Kasumi-1 (cell line): ENCODE measurements at places on chromosomes 3 and 15.

DNA sequence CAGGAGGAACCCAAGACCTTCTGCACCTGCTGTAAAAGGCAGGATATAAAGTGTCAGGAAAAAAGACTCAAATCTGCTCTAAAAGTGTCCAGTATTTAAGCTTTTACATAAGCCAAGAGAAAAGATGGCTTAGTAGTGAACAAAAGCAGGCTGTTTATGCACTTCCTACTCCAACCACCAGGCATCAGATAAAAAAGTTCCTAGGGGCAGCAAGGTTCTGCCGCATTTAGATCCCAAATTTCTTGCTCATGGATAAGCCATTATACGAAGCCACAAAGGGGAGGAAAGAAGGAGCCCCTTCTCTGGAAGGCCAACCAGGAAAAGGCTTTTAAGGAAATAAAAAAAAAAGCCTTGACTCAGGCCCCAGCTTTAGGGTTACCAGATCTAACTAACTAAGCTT is 10.6 kb upstream of the SLC9C1 start:
- DNase-seq, result no peak

GRCh38 chr15:85625166-85625830 is 169.4 kb downstream of the KLHL25 start:
- DNase-seq, result no peak

GRCh38 chr3:111073218-111073617 is 1.6 kb downstream of the NECTIN3 start:
- no peak for DNase-seq

GRCh38 chr3:55942868-55943267 is 455.8 kb upstream of the WNT5A start:
- no peak for DNase-seq

- DNase-seq, result no peak
Observed at GRCh38 chr3:53806182-53807116, 39.8 kb downstream of the CHDH start.

GRCh38 chr15:71328453-71328852 is 213.2 kb downstream of the THSD4 start:
- no peak for DNase-seq

DNA sequence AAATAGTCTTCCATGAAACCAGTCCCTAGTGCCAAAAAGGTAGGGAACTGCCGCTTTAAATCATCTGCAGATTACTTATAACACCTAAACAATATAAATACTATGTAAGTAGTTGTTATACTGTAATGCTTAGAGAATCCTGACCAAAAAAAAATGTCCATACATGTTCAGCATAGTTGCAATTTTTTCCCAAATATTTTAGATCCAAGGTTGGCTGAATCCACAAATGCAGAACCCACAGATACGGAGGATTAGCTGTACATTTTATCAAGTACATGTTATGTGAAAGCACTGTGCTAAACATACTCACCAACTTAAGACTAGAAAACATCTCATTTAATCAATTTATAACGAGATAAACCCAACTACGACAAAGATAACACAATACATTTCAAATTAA is 9.3 kb downstream of the MSL2 start:
- DNase-seq, result no peak

DNA sequence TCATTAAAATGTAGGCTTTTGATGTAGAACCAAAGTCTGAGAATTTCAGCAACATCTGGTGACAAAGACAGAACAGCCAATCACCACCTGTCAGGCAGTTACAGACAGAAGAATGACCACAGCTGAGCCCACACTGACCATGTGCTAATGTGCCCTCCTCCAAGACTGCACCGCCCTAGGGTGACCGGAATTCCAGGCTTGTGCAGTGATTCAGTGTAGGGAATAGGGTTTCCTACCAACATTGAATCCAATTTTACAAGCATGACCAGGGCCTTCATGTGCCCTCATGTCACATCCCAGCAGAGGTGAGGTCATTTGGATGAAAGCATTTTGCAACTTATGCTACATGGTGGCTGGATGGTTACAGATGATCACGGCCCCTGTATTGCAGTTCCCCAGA is 412.5 kb downstream of the SOX2 start:
- no peak for DNase-seq

DNA sequence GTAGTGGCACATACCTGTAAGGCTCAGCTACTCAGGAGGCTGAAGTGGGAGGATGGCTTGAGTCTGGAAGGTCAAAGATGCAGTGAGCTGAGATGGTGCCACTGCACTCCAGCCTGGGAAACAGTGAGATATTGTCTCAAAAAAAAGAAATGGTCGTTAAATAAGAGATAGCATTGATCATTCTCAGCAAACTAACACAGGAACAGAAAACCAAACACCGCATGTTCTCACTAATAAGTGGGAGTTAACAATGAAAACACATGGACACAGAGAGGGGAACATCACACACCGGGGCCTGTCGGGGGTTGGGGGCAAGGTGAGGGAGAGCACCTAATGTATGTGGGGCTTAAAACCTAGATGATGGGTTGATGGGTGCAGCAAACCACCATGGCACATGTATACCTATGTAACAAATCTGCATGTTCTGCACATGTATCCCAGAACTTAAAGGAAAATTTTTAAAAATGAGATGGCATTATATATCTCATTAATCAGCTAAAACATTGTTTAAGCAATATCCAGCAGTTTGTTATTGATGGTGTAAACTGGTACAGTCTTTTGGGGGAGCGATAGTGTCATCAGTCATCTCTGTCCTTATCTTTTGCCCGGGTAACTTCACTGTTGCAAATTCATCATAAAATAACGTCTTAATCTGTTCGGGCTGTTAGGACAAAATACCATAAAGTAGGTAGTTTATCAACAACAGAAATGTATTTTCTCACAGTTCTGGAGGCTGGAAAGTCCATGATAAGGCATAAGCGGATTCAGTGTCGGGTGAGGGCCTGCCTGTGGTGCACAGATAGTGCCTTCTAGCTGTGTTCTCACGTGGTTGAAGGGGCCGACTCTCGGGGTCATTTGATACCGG is 1.7 kb upstream of the MAN2A2 start:
- DNase-seq, result peak; percentile 40

GRCh38 chr3:127193341-127193740 is 410 bp downstream of the PRR23E start:
- DNase-seq, result no peak

GRCh38 chr3:49641921-49642707 is 32.0 kb upstream of the APEH start:
- no peak for DNase-seq

DNA sequence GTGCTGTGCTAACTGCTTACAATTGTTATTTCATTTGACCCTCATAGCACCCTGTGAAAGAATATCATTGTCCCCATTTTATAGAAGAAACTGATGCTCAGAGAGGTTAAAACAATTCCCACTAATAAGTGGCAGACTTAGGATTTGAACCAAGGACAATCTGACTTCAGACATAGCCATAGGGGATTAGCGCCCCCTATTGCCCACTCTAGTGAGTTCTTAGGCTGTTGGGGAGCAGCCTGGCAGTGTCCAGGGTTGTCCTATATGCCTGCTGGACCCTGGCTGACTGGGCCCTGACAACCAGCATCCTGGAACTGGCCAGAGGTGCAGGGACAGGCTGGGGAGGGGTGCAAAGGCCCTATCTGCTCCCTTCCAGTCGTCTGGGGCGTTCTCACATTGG is 15.4 kb downstream of the DPH3 start:
- peak; percentile 24 for DNase-seq

- peak; percentile 79 for DNase-seq
Observed at GRCh38 chr15:70466895-70467529, 296.3 kb downstream of the UACA start.

GRCh38 chr15:49239105-49239504 is 69.1 kb downstream of the GALK2 start:
- DNase-seq, result no peak

DNA sequence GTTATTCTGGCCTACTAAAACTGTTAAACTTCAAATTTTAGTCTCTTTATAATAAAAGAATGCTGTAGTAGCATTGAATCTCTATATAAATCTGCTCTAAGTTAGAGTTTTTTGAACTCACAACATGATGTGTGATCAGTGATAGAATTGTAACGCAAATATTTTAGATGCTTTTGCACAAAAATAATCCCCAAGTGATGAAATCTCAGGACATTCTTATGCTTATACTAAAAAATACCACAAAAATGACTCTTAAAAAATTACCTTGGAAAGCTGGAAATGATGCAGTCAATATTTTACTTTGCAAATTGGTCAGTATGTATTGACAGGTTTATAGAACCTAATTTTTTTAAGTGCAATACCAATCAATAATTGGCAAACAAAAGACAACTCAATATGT is 375.3 kb downstream of the TBC1D5 start:
- DNase-seq, result no peak

- no peak for DNase-seq
Observed at GRCh38 chr15:36358523-36358922, 220.9 kb upstream of the CDIN1 start.

DNA sequence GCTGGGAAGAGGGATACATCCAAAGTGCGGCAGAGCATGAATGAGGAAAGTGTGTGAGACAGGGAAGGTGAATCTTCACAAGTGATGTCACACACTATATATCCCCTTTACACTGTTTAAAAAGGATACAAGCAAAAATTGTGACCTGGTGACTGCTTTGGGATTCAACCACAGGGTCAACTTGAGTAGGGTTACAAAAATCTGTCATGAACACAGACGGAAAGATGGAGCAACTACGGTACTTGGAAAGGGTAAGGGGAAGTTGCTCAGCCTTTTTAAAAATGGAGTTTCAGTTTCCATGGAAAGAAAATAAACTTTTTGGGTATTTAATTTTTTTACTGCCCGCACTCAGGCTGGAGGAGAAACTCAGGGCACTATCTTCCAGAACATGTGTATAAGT is 60.3 kb downstream of the B3GNT5 start:
- DNase-seq, result no peak

DNA sequence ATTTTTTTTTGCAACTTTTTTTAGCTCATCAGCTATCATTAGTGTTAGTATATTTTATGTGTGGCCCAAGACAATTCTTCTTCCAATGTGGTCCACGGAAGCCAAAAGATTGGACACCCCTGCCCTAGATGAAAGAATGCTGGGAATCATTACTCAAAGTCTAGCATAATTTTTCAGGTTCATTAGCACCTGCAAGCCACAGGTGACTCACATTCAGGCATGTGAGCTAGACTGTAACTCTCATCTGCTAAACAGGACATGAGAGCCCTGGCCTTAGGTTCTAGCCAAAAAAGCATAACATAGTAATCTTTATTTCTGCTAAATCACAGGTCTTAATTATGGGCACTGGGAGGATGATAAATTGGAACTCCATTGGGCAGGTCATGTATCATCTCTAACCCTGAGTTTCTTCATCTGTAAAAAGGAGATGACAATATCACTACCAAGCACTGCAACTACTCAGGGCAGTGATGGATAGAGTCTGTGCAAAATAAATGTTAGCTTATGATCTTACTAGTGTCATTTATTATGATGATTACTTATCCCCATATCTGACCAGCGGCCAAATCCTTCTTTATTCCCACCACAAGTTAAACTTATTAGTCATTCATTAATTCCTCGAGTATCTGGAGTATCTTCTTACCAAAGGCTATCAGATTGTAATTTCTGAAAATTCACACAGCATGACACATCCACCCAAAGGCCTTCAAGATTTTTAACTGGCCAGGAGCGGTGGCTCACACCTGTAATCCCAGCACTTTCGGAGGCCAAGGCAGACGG is 125.0 kb downstream of the PLD1 start:
- no peak for DNase-seq

GRCh38 chr15:39269821-39270220 is 311.1 kb upstream of the THBS1 start:
- no peak for DNase-seq

GRCh38 chr15:47736143-47736786 is 19.0 kb downstream of the SEMA6D start:
- DNase-seq, result no peak

GRCh38 chr3:181457190-181457589 is 254.5 kb upstream of the SOX2 start:
- DNase-seq, result no peak

DNA sequence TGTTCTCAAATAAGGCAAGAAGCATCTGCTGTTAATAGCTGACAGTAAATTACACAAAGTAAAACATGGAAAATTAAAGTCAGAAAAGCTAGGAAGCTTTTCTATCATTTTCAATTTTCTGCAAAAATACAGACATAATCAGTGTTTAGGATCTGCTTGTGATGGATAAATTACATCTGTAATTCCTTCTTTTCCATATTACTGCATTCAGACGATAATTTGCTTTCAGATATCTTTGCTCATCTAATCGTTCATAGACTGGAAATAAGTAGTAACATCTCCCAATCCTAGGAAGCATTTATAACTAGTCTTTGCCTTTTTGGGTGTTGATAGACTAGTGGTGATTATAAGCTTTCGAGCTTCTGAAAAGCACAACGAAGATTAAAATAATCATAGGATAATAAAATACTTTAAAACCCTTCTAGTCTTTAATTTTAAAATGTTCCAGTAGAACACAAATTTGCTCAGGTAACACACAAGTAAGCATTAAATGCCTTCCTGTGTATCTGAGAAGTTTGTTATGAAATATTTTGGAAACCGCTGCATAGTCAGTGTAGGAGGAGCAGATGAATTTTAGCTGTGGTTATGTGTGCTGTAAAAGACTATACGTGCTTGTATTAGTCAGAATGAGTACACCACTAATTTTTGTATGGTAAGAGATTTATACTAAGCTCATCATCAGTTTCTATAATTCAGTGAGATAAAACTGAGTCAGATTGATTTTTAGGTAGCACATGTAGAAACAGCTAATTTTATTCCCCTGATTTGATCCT is 41.0 kb downstream of the MBNL1 start:
- DNase-seq, result no peak

GRCh38 chr15:44033894-44034293 is 161.2 kb downstream of the FRMD5 start:
- no peak for DNase-seq

DNA sequence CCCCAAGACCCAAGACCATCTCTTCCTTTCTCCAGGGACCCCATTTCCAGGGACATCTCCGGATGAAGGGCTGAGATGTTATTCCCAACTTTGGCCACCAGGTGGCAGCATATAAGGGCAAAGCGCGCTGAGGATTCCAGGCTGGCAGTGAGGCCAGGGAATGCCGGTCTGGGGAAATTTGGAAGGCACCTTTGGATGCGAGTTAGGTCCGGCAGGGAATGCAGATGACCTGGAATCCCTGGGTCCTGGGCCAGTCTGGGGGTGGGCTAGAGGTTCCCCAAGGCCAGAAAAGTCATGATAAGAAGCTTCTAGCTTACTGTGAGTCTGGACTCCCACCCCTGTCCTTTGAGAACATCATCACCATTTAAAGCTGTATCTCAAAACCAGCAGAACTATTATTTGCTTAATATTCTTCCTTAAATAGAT is 1.6 kb upstream of the CHST13 start:
- peak; percentile 46 for DNase-seq

DNA sequence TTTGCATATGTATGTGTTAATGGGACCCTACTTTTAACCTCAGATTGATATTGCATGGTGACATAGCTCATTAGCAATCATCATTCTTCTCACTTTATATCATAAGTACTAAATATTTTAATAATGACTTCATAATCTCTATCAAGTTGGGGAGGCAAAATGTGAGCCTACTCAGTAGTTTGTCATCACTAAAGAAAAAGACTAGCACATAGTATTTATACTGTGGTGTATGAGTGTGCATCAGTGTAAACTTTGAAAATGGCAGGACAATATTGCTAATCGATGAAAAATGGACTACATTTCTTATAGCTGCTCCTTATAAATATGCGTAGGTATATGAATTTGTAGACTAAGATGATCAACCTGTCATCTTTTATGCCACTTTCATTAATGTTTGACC is 624.5 kb upstream of the ROBO2 start:
- DNase-seq, result no peak

- DNase-seq, result no peak
Observed at GRCh38 chr3:31223278-31223677, 309.4 kb upstream of the STT3B start.

GRCh38 chr3:27596334-27596841 is 112.2 kb upstream of the SLC4A7 start:
- DNase-seq, result peak; percentile 77
